NCI-H524 treated with DMSO at 0.1 percent for 48 hours (cell line): ENCODE measurements at places on chromosomes 5 and 9.

GRCh38 chr5:2562036-2562435 is 189.4 kb downstream of the IRX2 start:
- DNase-seq = no peak

- no peak for DNase-seq
Observed at GRCh38 chr5:35083150-35083549, 35.4 kb upstream of the AGXT2 start.

DNA sequence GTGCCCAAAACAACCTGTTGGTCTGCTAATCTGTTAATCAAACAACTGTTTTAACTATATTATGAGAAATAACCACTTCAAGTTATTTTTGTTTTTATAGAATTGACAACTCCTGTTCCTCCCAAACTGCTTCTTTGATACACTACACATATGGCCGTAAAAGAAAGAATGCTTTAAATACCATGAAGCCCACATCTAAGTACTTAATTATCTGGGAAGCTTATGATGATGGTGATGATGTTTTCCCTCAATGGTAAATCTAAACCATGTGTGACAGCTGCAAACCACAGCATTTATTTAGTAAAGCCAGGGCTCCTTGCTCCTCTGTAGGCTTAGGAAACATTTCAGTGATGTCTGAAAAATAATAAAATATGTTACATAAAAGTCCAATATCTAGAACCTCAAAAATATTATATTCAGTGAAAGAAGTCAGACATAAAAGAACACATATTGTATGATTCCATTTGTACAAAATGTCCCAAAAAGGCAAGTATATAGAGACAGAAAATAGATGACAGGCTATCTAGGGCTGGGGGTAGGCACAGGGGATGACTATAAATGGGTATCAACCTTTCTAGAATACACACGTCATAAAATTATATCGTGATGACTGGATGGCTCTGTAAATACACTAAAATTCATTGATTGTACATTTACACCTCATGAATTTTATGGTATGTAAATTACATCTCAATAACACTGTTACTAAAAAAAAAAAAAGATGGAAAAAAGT is 154.1 kb downstream of the EFNA5 start:
- DNase-seq = no peak

GRCh38 chr5:131299465-131299864 is 35.6 kb downstream of the CDC42SE2 start:
- DNase-seq = no peak

GRCh38 chr5:150412319-150413175 is at the start of gene CD74:
Gene CD74, minus strand, starts transcription at chr5:150412910. Its CDS starts 161 bp downstream, at chr5:150412749.
- DNase-seq = no peak

DNA sequence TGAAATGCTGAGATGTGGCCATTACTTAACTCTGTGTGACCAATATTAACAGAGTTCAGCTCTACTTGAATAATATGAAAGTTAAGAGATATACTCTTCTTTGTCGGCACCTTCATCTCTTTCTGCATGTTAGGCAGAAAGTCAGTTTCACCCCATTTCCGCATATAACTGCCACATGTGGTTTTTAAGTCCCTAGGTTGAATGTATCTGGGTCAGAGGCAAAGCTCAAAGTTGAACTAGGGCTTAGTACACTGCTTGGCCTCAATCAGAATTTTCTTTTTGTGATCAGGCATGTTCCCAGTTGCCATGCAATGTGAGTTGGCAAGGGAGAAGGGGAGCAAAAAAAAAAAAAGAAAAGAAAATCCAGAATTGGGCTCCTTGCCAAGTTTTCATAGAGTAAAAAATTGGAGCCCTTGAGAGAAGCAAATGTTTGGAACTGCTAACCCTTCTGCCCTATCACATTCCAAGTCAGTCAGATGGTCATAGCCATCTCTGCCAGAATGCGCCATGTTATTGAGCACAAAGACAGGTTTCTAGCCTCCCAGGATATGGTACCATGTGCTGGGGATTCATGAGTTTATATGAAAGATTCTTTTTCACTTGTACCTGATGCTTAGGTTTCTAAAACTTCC is 251.2 kb upstream of the RORB start:
- DNase-seq = no peak

DNA sequence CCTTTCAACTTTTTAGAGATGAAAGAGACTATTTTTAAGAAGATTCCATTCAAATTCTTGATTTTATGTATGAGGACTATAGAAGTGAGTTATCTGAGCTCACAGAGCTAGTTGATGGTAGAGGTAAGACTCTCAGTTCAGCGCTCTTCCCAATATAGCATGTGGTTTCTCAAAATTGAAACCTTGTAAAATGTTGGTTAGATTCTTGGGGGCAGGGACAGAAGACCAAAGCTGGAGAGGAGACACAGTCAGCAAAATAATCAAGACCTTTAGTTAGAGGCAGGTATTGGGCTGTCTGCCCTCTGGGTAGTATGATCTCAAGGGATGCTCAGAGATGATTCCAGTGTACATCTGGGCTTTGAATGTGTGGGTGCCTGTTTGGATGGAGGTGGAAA is 246.4 kb downstream of the SH3GL2 start:
- no peak for DNase-seq

DNA sequence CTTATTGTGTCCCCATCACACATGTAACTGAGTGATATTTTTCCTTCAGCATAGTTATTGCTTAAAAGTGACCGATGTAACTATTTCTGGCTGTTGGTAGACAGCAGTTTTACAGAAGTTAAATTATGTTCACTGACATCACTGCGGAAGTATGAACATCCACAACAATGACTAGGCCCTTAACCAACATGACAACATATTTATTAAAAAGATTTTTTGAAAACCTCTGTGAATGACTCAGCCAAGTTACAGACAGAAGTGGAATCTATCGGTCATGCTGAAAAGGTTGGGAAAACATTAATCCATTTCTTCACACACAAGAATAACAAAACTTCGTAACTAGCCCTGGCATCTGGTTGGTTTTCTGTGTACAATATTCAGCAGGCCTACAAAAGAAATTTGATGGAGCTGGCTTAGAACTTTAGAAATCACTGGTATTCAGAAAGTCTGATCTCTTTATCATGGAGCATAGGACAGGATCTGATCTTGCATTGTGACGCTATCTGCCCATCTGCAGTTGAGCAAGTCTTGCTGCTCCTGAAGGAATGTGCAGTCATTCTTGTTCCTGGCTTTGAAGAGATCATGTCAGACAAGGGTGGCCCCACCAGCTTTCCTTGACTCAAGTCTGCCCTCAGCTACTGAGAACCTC is 6.5 kb downstream of the GLIS3 start:
- no peak for DNase-seq

- no peak for DNase-seq
Observed at GRCh38 chr9:37650873-37651768, at the start of gene FRMPD1. Gene FRMPD1, plus strand, starts transcription at chr9:37650954. Its CDS starts 41,688 bp downstream, at chr9:37692642.

DNA sequence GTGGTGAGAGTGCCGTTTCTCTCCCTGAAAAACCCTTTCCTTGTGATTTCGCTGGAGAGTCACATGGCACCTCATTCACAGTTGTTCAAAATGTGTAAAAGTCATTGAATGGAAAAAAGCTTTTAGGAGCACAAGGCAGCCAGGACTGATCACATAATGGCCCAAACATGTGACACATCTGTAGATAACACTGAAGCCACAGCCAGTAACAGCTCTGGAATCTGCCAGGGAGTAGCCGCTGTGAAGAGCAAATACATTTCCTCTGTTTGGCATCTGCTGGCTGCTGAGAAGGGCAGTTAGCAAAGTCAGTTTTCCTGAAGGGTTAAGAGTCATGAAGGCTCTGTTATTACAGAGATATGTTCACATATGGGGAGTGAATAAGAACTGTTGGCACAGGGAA is 271.8 kb downstream of the NNT start:
- no peak for DNase-seq

GRCh38 chr5:76527685-76528161 is 95.5 kb downstream of the F2RL2 start:
- DNase-seq = no peak

- DNase-seq = no peak
Observed at GRCh38 chr9:30235068-30235467, 2149.4 kb upstream of the ACO1 start.

DNA sequence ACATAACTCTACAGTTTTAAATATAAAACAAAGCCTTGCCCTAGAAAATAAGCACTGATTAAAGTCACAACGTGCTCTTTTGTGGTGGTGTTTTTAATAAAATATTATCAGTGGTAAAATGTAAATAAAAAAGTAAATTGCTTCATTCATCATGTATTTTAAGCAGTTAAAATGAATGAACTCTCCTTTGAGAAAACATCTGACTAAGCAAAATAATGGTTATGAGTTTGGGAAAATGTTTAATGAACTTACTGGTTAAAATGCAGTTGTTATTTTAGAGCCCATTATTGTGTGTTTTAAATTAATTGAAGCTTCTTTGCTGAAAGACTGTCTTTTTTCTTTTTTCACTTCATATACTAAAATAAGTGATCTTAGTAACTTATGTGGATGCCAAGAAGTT is 1007.5 kb upstream of the ARRDC3 start:
- no peak for DNase-seq

- DNase-seq = no peak
Observed at GRCh38 chr9:83999141-83999918, 18.7 kb downstream of the RMI1 start.

GRCh38 chr5:124878583-124879342 is 132.3 kb upstream of the ZNF608 start:
- DNase-seq = no peak

- DNase-seq = no peak
Observed at GRCh38 chr5:168608386-168608785, 29.2 kb upstream of the PANK3 start.

DNA sequence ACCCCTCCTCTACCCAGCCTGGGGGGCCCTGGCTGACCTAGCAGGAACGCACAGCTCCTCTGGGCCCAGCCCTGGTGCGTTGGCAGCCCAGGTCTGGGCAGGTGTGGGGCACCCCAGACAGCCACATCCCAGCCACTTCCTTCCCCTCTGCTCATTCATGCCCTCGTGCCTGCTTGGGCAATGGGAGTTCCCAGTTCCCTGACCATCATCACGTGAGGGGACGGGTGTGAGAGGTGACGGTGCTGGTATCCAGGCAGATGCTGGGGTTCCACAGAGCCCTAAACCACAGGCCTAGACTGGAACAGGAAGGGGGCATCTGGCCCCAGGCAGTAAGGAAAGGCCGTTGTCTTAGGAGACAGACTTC is 8.4 kb downstream of the RALGDS start:
- no peak for DNase-seq

DNA sequence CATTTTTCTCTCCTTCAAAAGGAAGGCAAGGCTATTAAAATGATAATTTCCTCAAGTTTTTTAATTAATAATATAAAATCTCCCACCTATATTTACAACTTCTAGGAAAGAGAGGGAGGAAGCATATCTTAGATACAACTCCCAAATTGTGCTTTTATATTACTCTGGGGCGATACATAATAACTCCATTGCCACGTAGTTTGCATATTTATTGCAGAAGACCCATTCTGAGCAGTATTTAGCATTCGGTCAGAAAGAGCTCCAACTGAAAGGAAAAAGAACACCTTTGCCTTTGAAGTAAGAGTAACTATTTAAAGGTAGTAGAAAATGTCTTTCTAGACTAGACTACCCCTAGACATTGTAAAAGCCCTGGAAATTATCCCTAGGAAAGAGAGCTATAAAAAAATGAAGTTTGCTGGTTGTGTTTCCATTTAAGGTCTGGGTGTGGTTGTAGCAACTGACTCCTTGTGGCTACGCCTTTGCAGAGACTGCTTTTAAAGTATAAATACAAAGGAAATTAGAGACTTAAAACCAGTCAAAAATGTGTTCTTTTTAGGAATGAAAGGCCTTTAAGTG is 566.1 kb downstream of the ZNF608 start:
- DNase-seq = no peak

GRCh38 chr9:116987721-116988485 is 300.8 kb downstream of the TRIM32 start:
- no peak for DNase-seq

DNA sequence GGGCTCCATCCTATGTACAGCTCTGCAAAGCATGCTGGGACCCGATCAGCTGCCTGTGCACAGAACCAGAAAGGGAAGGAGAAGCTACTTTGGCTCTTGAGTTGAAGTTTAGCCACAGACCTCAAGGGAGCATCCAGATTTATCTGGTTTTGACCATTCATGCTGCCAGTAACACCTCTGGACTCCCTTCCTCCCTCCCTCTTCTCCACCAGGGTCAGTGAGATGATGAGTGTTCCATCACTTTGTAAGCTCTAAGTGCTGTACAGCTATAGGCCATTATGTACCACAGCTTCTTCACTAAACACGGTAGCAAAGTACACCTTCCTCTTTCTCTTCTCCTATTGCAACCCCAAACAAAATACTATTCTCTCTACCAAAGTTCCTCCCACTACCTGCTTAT is 77.9 kb downstream of the GLIS3 start:
- DNase-seq = no peak

- no peak for DNase-seq
Observed at GRCh38 chr5:43034591-43034968, 5.5 kb downstream of the ANXA2R start.

DNA sequence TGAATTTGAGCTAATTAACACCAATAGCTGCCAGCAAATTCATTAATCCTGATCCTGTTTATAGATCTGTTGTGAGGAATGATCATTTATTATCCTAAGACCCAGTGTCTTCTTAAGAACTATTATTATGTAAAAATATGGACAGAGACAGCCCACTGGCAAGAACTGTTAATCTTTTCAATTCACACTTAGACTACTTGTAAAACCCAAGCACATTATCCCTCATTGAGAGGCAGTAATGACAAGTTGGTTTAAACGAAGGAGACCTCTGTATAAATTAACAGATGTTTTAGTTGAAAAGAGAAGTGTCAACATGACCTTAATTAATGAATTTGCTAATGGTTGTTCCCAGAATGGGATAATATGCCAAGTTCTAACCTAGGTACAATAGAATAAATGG is 270.3 kb upstream of the IZUMO3 start:
- no peak for DNase-seq

GRCh38 chr9:113585085-113585442 is 121.5 kb downstream of the RGS3 start:
- DNase-seq = no peak

GRCh38 chr9:36074055-36074454 is 37.3 kb downstream of the RECK start:
- DNase-seq = no peak

DNA sequence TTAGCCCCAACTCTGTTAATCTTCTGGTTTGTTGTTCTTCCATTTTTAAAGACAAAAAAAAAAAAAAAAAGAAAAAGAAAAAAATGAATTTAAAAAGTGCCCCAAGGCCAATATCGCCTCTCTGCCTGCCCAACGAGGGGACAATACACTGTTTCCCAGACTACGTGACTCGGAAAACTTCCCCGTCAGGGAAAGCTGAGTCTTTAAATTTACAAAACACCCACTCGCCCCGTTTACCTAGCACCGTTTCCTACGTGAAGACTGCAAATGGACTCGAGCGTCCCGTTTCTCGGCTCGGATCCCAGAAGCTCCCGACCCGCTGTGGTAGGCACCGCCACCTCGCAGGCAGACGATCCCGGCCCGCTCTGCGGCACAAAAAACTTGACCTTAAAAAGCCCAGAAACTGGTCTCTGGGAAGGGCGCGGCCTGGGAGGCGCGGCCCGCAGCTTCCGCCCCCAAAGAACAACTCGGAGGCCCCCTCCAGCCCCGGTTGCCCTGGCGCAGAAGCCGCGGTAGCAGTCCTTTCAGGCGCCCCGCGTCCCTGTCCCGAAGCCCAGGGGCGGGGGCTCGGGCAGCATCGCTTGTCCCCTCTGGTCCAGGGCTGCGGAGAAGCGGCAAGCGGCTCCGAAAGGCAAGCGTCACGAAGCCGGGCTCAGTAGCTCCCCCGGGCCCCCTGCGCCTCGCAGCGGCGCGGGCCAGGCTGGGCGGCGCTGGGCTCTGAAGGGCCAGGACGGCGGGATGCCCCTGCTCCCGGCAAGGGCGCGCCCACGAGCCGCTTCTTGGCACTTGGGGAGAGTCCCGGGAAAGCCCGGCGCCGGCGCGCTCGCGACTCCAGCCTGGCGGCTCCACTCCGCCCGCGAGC is at the start of gene GCNT4:
Gene GCNT4, minus strand, starts transcription at position 367 of the 862 bp plus-strand sequence. CDS start 22,521 bp downstream, outside the sequence.
- DNase-seq = no peak
